ENCODE measurements at places on chromosomes 3 and 15.

- DNase-seq: no peak
These were observed 5.0 kb downstream of the AEN start for GRCh38 chr15:88625943-88626741.

GRCh38 chr3:117939425-117940027 is 1095.1 kb downstream of the IGSF11 start:
- no peak for DNase-seq

- peak; percentile 48 for DNase-seq
These were observed 24.7 kb downstream of the LYSMD4 start for GRCh38 chr15:99708563-99708962.

- DNase-seq: peak; percentile 53
These were observed 91.1 kb downstream of the TOP2B start for GRCh38 chr3:25573386-25574171.

GRCh38 chr3:10929978-10930665 is 62.4 kb upstream of the SLC6A1 start:
- DNase-seq: no peak

DNA sequence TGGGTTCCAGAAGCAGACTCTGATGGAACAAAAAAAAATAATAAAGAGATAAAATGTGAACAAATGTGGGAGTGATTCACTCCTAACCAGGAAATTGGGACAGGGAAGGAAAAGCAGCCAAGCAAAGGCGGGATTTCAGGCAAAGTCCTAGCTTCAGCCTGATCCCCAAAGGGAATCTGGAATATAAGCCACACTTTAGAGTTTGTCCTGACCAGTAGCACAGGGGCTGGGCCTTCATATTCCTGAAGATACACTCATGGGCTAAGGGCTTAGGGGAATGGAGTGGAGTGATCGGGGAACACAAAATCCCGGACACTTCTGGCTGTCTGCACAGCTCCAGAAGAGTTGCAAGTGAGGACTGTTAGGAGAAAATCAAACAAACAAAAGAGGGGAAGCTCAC is 135.0 kb upstream of the COL8A1 start:
- no peak for DNase-seq

DNA sequence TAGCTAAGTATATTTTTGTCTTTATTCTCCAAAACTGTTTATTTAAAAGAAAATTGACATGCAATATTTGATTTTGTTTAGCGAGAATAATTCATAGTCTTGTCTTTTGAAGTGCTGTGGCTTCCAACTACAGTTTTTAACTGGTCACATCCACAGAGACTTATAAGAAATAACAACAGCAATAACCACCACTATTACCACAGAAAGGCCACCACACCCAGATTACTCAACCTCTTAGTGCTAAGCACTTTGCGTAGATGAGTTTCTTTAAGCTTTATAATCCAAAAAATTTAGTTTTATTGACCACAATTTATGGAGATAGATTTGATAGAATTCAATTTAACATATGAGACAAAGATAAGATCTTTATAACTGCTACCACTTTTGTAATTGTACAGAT is 468.4 kb upstream of the UBE2E2 start:
- DNase-seq: no peak

DNA sequence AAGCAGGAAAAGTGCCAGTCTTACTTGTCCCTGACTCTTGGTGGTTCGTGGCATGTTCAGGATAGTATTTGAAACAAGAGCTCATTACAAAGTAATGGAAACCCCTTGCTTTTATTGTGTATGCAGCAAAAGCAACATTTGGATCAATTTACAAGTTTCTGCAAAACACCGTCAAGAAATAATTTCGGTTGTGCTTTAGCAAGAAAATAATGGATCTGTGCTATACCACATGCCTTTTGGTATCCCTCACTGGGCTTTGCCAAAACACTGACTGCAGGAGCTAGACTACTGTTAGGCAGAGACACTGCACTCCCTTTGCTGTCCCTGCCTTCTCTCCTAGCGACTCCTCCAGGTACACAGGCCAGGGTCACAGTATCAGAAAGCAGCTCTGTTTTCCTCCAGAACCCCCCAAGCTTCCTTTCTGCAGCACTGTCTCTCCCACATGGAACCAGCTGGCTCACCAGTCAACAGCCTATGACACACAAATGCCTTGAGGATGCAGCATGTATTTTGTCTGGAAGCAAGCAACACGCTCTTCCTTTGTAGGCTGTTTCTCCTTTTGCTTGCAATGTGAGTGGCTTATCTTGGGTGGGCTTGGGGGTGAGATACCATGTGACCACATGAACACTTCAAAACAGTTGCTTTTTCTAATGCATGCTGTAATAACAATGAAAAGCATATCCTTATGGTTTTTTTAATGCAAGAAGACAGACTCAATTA is 111.4 kb downstream of the PGPEP1L start:
- peak; percentile 28 for DNase-seq

DNA sequence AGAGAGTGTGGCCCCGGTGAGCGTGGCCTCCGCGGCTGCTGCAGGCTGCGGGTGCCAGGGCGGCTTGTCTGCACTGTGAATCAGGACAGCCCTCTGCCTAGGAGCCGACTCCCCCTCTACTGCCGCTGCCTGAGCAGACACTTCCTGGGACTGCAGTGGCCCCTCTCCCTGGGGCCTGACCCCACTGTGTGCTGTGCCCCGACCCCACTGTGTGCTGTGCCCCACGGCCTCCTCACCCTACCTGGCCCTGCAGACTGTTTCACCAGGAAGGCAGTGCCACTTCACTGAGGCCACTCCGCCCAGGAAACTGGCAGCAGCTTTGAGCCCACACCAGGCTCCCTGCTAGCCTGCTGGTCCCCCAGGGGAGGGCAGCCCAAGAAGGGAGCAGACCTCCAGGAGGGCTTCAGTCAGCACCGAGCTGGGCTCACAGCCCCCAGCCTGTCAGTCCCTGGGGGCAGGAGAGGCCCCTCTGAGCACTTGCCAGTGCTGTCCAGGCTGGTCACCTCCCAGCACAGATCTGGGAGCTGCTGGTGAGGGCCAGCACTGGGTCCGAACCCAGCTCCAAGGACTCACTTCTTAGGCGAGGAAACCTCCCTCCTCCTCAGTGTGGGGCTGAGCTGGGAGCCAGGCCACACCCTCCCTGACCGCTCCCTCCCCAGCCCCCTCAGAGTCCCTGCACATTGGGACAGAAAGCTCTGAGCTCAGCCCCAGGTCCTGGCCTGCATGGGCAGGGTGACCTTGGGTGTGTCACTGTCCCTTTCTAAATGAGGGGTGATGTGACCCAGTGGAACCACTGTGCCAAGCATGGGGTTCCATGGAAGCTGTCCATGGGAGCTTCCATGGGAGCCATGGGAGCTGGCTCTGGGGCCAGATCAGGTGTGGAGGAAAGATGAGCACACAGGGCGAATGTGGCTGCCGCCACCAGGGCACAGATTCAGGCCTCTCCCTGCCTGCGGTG is 56.8 kb downstream of the DNAJB8 start:
- DNase-seq: no peak

GRCh38 chr3:119690043-119690656 is 12.7 kb upstream of the CFAP91 start:
- no peak for DNase-seq

DNA sequence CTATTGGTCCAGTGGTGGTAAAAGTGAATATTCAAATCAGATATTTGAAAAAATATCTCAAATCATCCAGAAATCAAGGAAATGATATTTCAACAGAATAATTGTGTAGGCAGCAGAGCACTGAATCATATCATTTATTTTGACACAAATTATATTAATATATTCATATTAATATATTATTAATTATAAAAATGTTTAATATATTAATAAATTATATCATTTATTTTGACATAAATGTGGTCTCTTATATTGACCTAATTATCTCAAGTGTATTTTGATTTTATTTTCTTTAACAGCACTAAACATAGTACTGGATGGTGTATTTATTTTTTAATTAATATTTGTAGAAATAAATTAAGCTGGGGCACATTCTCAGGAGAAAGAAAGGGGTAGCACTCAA is 257.7 kb upstream of the THBS1 start:
- no peak for DNase-seq

GRCh38 chr3:62132027-62132602 is 241.2 kb downstream of the FEZF2 start:
- DNase-seq: no peak

DNA sequence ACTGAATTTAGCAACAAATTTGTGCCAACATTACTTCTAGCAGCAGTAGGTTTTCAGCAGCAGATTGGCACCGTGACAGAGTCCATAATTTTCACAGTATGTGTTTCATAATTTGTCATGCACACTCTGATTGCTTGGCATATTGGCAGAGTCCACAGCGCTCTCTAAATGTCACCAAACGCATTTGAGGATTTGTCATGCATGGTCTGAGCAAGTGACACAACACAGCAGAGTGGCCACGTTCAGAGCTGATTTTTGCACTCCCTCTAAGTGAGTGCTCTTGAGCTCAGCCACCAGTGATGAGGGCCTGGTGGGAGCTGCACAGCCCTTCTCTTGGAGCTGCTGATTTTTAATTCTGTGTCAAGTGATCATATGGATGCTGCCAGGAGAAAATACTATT is 1270.8 kb downstream of the ROBO1 start:
- DNase-seq: no peak

GRCh38 chr3:16801223-16801622 is 83.5 kb upstream of the PLCL2 start:
- no peak for DNase-seq

DNA sequence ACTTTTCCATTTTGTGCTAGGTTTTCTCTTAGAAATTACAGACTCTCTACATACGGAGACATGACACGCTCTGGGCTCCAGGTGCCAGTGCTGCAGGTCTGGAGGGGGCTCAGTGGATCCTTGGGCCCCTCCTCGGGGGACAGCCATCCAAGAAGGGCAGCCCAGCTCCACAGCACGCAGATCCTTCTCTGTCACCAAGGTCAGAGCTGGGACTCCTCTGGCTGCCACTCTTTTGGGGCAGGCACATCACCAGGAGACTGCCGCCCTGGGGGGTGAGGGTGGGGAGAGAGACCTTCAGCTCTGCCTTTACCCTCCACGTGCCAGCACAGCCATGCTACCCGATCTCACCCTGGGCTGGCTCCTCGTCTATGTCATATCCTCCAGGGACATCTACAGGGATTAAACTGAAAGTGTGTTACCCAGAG is 65.6 kb downstream of the ATP10A start:
- DNase-seq: no peak

- no peak for DNase-seq
These were observed 75.3 kb upstream of the COL8A1 start for GRCh38 chr3:99562990-99563607.

DNA sequence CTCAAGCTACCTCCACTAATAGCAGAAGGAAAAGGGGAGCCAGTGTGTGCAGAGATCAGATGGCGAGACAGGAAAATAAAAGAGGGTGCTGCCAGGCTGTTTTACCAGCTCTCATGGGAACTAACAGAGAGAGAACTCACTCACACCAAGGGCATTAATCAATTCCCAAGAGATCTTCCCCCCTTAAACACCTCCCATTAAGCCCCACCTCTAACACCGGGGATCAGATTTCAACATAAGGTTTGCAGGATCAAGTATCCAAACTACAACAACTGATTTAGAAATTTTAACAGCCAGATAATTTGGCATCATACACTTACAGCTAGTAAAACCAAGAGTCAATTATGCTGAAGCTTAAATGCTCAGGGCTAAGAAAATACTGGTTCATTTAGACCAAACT is 18.9 kb downstream of the CD200 start:
- DNase-seq: no peak

DNA sequence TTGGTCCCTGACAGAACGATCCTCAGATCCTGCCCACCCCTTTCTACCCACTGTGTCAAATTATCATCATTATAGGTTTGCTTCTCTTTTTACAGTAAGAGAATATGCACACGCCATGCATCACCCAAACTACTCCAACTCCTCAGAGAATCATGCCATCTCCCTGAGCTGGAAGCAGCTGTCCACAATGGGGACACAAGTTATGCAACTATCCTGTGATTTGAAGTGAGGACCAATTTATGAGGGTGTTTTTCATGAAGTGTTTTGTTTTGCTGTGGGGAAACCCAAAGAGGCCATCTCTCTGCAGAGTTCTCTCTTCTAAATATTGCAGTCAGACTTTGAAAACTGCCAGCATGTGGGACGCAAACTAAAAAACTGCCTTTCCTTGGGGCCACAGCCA is 35.8 kb upstream of the TNFSF10 start:
- no peak for DNase-seq

DNA sequence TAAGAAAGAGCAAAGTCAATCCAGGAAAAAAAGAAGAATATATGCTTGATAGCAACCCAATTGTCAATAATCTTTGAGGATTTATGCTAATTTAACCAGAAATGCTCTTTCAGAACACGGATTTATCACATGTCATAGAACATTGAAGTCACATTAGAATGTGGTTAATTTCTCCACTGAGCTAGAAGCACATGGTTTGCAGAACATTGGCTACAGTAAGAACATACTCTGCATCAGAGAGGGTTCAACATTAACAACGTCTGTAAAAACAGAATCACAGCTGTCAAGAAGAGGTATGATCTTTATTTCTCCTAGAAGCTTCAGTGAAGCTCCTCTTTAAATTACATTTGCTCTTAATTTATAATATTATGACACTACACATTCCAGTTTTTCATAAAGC is 619.7 kb upstream of the AGTR1 start:
- no peak for DNase-seq

DNA sequence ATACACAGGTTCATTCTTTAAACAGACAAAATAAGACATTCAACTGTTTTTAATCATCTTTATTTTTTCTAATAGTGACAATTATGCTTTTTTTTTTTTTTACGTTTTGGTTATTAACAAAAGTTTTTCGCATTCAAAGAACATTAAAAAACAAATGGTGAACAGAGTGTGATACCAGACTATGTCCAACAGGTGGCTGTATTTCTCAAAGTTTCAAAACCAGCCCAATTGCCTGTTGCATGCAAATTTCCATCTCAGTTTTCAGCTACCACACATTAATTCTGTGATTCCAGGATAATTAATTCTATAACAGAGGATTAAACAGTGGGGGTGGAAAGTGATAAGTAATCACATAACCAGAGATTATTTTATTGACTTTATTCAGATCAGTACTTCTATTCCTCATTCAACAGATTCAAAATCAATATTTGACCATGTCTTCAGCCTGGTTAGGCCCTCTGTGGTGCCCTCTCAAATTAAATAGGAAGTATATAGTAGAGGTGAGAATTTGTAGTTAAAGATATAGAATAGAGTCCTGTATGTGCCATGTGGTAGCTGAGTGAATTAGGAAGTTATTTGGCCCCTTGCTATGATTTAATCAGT is 122.2 kb upstream of the DCBLD2 start:
- DNase-seq: no peak

GRCh38 chr3:15427981-15428380 is 583 bp downstream of the EAF1 start:
- DNase-seq: no peak

- DNase-seq: no peak
These were observed 172.6 kb downstream of the PGPEP1L start for GRCh38 chr15:98834976-98835375.

DNA sequence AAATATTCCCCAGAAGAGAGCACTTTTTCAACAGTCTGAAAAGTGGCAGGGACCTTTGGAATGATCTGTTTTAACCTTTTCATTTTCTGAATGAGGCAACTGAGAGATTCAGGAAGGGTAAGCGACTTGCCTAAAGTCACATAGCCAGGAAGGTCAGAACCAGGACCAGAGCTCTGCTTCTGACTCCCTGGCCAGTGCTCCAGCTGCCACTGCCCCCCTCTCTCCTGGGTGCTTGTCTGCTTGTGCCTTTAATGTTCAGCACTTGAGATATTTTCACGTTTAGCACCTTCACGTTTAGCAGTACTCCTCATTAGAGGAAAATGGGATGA is 68.3 kb downstream of the SMAD3 start:
- DNase-seq: no peak

- no peak for DNase-seq
These were observed 4.5 kb downstream of the NOX5 start for GRCh38 chr15:69018951-69019350.

All from T1000 (cell line).